ENCODE measurements at places on chromosomes 2 and 18. TPM values are rescaled to one million over a fixed set of nuclear protein-coding genes. Genes with fewer than 3 reads are reported as not detected.

The CGREF1 gene
- 6.6 TPM for polyA plus RNA-seq

The PTPRN gene
- polyA plus RNA-seq: 0.20 TPM

The CDCA7 gene
- polyA plus RNA-seq: 36.7 TPM

The MYO1B gene
- 116 TPM for polyA plus RNA-seq

The UGT1A5 gene
- polyA plus RNA-seq: not detected

The UGT1A6 gene
- 1.6 TPM for polyA plus RNA-seq

The ZAP70 gene
- 1.9 TPM for polyA plus RNA-seq

The MATN3 gene
- polyA plus RNA-seq: 3.0 TPM

The C1QL2 gene
- not detected for polyA plus RNA-seq

The COL4A3 gene
- 70.2 TPM for polyA plus RNA-seq

The ELOA2 gene
- polyA plus RNA-seq: not detected

The LRRC30 gene
- polyA plus RNA-seq: 0.76 TPM

The CFAP65 gene
- 0.41 TPM for polyA plus RNA-seq

The C2orf69 gene
- polyA plus RNA-seq: 11.6 TPM

The IL37 gene
- not detected for polyA plus RNA-seq

The LHCGR gene
- polyA plus RNA-seq: 0.38 TPM

The MARCHF7 gene
- 171 TPM for polyA plus RNA-seq
